Activated CD4-positive, CD25-positive, alpha-beta regulatory T cell treated with anti-CD3 and anti-CD28 coated beads, Interleukin-2, amount 50 U/mL, for 72 hours (primary cell): ENCODE measurements at places on chromosomes 7 and 10.

DNA sequence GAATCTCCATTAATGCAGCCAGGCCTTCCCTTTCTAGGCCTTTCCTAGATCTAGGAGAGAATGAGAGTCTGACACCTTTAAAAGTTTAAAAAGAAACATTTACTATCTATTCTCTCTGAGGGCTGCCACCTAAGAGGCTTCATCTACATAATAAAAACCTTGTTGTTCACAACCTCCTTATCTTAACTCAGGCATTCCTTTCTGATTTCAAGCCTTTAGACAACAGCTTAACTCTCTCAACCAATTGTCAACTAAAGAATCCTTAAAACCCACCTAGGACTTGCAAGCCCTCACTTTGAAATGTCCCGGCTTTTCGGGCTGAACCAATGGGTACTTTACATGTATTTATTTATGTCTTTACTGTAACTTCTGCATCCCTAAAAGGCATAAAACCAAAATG lies 64.3 kb upstream of the RET start:
- DNase-seq, result no peak

DNA sequence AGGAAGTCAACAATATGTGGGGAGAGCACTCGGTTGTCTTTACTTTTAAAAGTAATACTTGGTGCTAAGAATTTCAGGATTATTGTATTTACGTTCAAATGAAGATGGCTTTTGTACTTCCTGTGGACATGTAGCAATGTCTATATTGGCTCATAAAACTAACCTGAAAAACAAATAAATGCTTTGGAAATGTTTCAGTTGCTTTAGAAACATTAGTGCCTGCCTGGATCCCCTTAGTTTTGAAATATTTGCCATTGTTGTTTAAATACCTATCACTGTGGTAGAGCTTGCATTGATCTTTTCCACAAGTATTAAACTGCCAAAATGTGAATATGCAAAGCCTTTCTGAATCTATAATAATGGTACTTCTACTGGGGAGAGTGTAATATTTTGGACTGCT lies 32.7 kb downstream of the SIRT1 start:
- DNase-seq, result no peak

DNA sequence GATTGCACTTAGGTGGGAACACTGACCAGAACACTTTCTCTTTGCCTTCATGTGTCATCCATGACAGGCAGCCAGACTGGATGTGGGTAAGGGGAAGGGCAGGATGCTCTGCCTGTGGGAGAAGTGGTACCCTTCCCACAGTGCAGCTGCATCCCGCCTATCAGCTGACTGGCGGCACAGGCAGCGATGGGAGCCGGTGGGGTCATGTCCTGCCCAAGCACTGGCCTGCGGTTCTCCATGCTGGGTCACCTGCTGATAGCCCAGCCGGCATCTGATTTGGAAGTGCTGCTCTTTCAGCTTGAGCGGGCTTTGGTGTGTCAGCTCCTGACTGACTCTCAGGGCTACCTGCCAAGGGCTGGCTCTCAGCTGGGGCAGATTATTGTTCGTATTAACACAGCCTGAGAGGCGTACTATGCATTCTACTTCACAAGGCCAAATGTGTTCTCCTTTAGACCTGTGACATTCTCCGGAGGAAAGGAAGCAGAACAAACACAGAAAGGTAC lies 105.2 kb upstream of the PDLIM1 start:
- DNase-seq, result no peak

DNA sequence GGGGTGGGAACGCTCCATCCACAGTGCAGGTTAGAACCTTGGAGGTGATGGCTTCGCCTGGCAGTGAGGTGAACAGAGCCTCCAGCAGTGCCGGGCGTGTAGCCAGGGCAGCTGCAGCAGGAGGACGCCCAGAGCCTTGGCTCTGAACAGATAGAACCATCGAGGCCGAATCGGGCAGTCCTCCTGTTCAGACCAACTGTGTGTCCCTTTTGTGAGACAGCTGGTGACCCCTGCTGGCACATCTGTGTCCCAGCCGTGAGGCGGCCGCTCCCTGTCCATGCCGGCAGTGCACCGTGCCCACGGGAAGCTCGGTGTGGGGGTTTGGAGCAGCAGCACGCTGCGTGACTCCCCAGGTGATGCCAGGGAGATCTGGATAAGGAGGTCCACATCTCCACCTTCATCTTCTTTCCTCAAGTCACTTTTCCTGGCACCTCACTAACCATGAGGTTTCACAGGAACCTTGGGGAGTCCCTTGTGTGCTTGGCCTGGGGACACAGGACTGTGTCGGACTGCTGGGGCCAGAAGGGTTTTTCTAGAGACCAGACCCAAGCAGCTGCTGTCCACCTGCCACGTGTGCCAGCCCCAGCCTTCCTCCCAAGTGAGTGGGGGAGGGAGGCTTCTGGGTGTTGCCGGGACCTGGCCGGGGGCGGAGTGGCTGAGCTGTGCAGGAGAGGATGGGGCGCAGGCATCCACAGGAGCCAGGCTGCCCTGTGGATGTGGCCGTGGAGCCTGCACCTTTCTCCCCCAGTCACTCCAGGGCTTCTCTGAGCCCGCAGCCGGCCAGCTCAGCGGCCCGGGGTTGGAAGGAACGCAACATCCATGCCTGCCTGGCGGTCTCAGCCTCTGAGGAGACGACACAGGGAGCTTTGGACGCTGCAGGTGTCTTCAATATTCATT lies 69.4 kb downstream of the DNAJB6 start:
- peak; percentile 21 for DNase-seq

DNA sequence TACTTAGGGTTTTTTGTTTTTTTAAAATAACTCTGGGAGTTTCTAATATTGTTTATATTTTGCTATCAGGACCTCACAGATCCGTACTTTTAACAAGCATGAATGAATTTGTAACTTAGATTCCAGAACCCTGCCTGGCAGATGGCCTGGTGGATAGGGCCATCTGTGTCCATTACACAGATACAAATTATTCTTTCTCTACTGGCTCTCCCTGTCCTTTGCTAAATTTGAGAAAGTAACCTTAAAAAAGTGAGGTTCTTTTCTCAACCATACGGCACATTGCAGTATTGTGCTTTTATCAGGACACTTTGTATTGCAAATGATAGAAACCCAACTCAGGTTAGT lies 26.6 kb downstream of the LCOR start:
- DNase-seq, result no peak

DNA sequence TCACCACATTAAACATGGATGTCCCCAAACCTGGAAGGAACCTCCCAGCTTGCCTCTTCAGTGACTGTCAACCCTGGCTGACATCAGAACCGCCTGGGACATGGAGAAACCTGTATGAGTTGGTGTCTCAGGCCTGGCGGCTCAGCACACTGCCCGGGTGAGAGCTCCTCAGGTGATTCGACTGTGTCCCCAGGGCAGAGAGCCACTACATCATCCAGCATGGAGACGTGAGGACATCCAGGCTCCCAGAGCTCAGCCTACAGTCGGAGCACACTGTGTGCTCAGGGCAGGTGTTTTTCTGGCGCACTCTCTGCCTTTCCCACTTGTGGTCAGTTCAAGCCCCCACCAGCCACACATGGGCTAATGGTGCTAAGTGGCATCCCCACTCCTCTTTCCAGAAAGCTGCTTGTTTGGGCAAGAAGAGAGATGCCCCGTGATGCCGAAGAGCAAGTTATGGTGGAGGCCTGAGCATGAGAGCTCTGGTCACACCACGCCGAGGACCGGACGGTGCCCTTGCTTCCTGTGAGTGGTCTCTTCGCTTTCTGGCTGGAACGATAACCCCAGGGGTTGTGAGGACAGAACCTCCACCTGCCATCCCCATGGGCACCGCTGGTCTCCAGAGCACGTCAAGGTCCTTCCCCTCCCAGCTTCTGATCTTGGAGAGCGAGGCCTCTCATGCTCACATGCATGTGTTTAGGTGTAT lies 38.5 kb downstream of the AMZ1 start:
- DNase-seq, result no peak

- DNase-seq, result no peak
Measured at GRCh38 chr7:55527307-55527706, 45.0 kb downstream of the VOPP1 start.

DNA sequence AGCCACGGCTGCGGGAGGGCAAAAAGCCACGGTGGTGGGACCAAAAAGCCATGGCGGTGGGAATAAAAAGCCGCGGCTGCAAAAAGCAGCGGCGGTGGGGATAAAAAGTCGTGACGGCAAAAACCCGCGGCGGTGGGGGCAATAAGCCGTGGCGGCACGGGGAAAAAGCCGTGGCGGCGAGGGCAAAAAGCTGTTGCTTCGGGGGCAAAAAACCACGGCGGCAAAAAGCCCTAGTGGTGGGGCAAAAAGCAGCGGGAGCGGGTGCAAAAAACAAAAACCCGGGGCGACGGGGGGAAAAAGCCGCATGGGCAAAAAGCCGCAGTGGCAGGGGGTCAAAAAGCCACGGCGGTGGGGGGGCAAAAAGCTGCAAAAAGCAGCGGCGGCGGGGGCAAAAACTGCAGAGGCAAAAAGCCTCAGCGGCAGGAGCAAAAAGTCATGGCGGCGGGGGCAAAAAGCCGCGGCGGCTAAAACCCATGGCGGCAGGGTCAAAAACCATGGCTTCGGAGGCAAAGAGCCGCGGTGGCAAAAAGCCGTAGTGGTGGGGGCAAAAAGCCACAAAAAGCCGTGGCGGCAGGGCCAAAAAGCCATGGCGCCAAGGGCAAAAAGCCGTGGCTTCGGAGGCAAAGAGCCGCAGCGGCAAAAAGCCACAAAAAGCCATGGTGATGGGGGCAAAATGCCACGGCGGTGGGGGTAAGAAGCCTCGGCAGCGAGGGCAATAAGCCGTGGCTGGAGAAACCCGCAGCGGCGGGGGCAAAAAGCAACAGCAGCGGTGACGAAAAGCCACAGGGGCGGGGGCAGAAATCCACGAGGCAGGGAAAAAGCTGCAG lies 525.8 kb downstream of the ZNF33B start:
- no peak for DNase-seq

DNA sequence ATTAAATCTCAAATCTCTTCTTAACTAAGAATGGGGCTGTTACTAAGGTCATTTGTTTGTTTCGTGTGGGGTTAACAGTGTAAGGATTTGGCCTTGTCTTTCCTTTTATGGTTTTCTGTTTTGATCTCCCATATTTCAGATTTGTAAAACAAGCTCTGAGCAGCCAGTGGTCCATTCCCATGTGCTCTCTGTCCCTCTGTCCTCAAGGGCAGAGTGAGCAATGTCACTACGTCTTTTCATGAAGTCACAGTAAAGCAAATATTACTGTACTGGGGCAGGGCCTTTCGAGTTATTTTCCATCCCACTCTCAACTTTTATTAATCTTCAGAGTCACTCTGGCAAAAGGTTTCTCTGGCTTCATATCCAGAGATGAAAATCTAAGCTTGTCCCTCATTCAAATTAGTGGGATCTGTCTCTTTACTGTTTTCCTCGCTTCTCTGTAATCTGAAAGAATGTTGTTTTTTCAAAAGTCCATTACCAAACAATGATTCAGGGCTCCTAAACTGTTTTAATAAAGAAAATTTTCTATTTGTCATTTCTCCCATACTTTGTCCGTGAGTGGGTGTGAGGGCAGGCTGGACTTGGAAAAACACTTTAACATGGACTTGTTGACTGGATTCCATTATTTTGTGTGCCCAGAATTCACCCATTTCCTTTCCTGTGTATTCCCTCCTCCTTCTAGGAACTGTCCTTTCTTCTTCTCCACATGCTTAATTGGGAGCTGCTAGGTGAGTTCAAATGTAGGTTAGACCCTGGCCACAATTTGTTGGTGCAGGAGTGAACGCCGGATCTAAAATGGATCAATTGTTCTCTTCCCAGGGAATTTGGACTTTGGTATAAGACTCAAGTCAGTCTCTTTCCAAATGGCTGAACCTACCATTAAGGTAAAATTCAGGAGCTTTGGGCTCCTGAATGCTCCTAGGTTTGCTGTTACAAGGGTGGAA lies 42.1 kb upstream of the NAMPT start:
- no peak for DNase-seq

GRCh38 chr7:130393841-130394411 lies 13.6 kb downstream of the CPA1 start:
- no peak for DNase-seq

DNA sequence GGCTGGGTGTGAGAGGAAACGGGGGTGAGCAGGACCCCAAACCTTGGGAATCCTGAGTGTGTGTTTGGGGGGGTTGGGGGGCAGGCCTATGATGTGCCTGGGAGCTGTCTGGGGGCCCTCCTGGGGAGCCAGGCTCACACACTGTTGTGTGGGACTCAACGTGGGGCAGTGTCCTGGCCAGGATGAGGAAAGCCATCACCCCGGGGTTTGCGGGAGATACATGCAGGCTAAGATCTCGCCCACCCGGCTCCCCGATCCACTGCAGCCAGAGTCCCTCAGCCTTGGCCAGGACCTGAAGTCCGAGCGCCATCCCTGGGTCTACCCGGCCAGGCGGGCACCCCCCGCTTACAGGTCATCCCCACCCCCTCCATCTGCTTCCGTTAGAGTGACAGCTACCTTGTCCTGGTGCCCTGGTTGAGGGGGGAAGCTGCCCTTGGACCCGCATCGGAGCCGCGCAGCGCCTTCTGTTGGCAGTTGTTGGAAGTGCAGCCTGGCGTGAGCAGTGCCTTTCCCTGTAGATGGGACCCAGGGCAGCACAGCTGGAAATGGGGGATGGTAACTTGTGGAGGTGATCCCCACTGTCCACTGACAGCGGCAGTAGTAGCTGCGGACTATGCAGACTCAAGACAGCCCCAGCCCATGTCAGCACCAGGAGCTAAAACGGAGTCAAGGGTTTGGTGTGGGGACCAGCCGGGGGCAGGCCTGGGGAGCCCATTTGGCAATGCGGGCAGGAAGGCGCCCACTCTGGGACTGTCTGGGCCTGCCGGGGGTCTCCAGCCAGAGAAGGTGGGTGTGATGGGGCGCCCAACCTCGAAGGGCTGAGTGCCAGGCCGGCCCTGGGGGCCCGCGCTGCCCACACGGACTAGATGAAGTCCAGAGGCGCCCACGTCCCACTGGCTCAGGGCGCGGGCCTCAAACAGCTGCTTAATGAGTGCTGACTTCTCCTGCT lies 885.6 kb upstream of the ZNF722 start:
- no peak for DNase-seq

- DNase-seq, result no peak
Measured at GRCh38 chr7:50631639-50632038, 66.4 kb upstream of the DDC start.

DNA sequence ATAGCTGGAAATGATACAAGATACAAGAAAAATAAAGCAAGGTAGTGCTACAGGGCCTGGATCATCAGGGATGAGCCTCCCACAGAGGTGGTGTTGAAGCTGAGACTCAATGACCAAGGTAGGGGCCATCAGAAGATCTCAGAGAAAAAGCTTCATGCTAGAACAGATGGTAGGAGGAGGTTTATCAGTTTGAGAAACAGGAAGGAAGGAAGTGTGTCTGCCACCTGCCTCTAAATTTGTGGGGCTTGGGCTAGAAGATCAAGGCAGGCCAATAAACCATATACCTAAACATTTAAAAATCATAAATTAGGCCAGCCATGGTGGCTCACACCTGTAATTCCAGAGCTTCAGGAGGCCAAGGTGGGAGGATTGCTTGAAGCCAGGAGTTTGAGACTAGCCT lies 410.8 kb upstream of the PRKCQ start:
- no peak for DNase-seq

DNA sequence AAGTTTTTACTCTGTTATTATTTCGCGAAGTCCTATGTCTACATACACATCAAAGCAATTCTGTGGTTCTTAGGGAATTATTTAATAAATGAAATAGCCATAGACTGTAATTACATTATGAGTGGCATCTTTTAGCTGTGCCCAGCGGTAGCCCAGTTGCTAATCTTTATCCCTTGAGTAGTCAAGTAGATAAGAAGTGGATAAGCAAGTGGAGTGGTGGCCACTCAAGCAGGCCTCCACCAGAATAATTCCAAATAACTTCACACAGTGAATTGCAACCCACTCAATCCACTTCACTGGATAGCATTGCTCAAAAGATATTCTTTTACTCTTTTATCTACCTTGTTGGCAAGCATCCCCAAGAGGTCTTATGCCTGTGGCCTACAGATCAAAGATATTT lies 349.7 kb downstream of the AUTS2 start:
- DNase-seq, result no peak
